ENCODE measurements at places on chromosomes 3 and 15.

DNA sequence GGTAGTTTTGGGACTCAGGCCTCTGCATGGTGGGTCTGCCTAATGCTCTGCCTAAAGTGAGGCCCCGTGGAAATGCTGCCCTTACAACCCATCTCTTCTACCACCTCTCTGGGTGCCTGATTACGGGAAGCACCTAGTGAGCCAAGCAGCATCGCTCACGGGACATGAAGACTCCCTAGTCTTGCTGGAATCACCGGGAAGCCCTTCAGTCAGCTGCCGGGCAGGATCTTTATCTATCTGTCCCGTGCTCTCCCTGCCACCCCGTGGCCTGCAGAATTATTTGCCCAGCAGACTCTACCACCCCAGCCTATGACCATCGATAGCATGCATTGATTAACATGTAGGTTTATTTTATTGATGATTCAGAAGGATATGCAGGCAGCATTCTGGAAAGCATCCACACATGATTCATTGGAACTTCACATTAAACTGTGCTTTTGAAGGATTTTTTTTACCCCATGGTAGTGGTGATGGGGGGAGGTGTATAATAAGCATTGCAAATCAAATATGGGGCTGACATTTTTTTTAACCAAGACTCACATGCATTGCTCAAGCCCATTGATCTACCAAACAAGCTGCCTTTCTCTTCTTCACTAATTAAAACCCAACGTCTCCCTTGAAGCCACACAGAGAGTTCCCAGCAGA lies 63.1 kb downstream of the ATP2B2 start:
- no peak for DNase-seq

- DNase-seq: no peak
Observed at GRCh38 chr3:9675736-9676290, 26.5 kb downstream of the MTMR14 start.

GRCh38 chr15:28995705-28996104 lies 109.9 kb downstream of the APBA2 start:
- no peak for DNase-seq

DNA sequence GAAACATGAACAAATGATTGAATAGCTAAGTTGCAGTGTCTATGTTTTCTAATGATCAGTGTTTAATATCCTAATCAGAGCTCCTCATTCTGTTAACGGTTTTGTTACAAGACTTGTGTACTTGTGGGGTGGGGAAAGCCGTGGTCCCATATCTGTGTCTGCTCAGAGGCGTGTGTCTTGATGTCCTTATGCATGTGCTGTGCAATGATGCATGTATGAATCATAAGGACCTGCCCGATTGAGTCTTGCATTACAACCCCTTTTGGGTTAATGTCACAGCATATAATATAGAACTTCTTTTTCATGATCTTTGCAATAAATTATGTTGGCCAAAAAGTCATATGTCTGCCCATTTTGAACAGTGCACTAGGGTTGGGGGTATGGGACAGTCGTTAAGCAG lies 233.4 kb downstream of the ITPR1 start:
- DNase-seq: no peak

- peak; percentile 59 for DNase-seq
Observed at GRCh38 chr3:149494022-149494758, 19.7 kb downstream of the TM4SF4 start.

- DNase-seq: no peak
Observed at GRCh38 chr3:36796881-36797280, 32.5 kb upstream of the DCLK3 start.

GRCh38 chr3:131162516-131162915 lies 135.8 kb downstream of the NEK11 start:
- no peak for DNase-seq

DNA sequence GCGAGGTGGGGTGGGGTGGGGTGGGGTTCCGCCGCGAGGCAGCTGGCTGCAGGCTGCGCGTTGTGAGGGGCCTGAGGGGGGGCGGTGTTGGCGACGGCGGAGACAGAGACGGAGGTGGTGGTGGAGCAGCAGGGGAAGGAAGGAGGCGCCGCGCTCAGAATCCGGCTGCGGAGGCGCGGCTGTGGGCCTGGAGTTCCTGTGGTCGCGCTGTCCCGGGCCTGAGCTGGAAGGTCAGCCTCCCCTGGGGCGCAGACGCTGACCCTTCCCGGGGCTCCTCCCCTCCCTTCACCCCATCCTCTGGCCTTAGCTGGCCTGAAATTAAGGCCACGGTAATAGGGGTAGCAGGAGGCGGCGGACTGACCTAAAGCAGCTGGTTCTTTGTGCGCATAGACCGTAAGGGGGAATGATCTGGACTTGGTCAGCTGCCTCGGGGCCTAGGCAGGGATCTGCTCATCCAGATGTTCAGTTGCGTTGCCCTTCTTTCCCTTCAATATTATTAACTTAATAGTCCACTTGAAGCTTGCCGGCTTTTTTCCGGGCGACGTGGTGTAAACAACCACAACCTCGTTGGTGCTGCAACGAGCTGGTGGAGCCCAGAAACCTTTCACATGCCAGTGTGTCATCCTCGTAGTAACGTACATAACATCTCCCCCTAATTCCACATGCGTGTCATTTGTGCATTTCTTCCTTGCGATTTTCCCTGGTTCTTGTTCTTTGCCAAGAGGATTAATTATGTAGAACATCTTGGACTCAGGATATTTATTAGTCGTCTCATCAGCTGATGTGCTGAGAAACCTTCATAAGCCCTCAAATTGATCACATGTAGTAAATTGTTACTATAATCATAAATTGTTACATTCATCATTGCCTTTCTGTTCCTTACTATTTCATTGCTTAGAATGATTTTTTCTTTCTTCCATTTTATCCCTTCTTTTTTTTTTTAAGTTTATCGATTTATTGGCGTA lies 626 bp downstream of the SEC62 start:
- DNase-seq: peak; percentile 50

DNA sequence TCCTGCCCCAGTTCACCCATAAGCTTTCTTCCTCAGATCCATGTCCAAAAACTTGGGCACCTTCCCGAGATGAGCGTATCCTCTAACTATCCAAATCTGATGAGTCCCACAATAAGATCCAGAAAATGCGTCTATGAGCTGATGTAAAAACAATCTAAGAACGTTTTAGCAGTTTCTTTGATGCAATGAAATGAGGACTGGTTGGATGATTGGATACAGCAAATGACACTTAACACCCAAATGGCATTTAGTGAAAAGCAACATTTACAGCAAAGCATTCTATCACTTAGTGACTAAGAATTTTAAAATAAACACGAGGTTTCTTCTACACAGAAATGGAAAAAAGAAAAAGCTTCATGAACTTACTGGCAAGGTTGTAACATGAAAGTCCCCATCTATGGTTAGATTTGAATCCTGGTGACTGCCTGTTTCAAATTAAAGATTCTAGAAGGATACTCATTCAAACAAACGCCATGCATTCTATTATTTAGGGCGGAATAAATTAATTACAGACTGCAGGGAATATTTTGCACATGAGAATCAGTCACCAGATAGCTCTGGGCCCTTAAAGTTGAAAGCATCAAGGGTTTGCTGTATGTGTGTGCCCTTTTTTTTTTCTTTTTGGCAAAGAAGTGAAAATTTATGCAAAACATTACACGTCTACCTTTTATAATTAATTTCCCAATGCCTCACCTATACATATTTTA lies 598.6 kb downstream of the FOXP1 start:
- DNase-seq: no peak

GRCh38 chr15:100731267-100732152 lies 129.1 kb downstream of the ASB7 start:
- DNase-seq: no peak

DNA sequence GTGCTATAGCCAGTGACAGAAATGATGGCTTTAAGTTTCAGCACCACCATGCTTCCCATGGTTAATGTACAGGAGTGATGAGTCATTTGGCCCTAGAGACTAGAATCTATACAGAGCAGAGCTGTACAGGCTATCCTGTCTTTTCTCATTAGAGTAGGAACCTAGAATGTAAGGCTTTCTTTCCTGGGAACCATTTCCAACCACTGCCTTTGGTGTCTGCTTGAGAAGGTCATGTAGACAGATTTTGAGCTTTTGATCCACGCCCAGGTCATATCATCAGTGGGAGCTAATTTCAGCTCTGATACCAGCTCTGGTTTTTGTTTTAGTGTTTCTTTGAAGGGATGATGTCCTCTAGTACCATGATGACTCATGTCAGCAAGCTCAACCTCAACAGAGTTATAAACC lies 543.1 kb downstream of the NTRK3 start:
- no peak for DNase-seq

DNA sequence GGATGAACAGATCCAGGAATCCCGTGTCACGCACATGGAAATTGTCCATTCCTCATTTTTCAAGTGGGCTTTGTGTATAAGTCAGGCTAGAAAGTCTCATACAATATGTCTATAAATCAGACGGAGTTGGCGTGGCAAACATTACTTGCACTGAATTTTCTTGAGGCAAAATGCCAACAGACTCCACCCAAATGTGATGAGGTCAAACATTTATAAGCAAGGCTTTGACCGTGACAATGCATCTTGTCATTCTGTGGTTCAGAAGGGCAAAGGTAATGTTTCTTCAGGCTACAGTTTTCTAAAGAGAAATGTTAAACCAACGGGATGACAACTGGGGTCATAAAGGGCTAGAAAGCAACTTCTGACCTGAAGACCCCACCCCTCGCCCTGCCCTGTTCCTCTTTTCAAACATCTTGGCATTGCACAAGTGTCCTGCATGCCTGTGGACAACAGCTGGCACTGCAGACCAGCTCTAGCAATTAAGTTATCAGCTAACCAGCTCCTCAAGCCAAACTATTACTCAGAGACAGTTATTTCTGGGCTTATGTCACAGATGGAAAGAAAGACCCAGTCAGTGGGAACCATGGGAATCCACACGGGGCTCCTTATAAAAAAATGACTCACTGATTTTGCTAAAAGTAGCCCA lies 36.5 kb upstream of the SPTBN5 start:
- DNase-seq: no peak

DNA sequence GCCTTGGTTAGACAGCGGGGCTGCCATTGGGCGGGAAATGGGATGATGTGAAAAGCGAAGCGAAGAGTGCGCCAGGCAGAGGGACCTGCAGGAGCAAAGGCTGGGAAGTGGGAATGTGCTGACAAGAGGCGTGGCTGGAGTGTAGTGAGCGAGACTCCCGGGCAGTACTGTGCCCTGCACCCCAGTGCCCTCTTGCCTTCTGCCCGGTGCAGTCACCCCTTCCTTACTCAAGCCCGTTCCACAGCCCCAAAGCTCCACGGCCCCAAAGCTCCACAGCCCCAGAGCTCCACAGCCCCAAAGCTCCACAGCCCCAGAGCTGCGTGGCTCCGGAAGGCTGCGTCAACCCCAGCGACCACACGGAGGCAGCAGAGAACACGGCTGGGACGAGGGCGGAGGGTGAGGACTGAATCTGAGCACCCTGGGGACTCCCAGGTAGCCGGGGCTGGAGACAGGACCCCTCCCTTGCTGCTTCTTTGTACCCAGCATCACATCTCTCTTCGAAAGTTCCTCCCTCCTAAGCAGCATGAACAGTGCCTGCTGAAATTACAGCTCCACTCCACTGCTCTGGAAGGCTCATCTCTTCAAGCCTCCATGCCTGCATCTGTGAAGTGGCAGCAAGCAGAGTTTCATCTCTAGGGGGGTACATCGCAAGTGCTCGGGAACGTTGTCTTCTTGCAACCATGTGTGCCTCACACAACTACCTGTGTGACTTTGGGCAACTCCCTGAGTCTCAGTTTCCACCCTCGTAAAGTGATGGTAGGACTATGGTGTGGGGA lies 108.9 kb downstream of the FBLN2 start:
- peak; percentile 32 for DNase-seq

GRCh38 chr3:15514663-15515340 lies 6.7 kb downstream of the COLQ start:
- no peak for DNase-seq

- no peak for DNase-seq
Observed at GRCh38 chr3:143654906-143655305, 193.4 kb downstream of the SLC9A9 start.

DNA sequence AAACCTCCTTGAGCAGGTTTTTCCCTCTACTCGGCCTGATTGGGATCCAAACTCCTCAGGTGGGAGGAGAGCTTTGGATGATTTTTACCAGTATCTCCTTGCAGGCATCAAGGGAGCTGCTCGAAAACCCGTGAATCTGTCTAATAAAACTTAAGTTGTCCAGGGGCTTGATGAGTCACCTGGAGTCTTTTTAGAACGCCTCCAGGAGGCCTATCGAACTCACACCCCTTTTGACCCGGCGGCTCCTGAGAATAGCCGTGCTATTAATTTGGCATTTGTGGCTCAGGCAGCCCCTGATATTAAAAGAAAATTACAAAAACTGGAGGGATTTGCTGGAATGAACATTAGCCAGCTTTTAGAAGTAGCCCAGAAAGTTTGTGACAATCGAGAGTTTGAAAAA lies 41.6 kb downstream of the ZBTB11 start:
- no peak for DNase-seq

DNA sequence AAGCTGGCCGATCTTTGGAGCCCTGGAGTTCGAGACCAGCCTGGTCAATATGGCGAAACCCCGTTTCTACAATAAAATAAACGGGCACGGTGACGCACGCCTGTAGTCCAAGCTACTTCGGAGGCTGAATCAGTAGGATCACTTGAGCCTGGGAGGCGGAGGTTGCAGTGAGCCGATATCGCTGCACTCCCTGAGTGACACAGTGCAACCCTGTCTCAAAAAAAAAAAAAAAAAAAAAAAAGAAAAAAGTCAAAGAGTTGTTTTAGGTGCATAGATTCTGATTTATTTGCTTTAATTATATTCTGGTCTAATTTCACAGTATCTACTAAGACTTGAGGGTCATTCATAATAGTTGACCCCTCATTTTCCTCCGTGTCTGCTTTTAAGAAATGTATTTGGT lies 1.7 kb downstream of the ARL13B start:
- no peak for DNase-seq
